GM20000 (cell line): ENCODE measurements at places on chromosomes 7 and 10.

- DNase-seq: no peak
Observed at GRCh38 chr10:67487906-67488619, 207.9 kb downstream of the CTNNA3 start.

DNA sequence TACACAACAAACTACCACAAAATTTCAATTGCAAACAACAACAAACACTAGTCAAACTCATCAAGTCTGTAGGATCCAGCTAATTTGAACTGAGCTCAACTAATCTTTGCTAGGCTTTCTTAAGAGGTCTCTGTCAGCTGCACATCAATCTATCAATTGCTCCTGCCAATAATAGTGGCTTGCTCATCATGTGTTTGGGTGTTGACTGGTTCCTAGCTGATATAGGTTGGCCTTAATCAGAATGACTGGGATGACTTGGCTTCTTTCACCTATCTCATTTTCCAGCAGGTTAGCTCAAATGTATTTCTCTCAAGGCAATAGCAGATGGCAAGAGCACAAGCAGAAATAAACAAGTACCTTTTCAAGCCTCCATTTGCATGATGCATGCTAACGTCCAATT is 370.3 kb upstream of the NFE2L3 start:
- DNase-seq: no peak

DNA sequence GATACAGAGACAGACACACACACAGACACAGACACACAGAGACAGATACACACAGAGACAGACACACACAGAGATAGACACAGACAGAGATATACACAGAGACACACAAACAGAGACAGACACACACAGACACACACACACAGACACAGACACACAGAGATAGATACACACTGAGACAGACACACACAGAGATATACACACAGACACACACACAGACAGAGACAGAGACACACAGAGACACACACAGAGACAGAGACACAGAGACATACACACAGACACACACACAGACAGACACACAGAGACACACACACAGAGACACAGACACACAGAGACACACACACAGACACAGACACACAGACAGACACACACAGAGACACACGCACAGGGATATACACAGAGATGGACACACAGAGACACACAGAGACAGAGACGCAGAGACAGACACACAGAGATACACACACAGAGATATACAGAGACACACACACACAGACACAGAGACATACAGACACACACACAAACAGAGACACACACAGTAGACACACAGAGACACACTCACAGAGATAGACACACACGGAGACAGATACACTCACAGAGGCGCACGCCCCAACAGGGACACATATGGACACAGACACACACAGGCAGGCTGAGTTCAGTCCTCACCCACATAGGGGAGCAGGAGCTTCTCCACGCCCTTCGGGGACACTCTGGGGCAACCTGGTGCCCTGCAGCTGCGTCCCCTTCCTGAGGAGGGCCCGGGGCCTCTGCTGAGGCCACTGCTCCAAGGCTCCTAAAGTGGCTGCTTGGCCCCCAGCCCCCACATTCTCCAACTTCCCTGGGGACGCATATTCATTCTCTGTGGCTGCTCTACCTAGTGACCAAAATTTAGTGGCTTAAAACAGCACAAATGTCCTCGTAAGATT is 10.3 kb upstream of the PPP2R2D start:
- no peak for DNase-seq

DNA sequence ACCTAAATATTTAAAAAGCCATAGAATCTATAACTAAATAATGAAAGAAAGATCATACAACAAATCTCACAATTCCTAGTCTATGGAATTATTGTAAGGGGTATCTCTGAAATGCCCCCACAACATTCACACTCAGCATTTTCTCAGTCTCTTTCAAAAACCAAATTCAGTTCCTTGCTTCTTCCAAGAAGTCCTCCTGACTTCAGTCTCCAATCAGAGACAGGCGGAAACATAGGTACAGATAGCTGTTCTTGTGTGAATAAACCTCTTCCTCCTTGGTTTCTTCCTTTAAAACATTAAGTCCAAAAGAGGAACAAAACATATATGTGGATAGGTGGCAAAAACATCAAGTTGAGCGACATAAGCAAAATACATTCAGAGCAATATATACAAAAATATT is 13.9 kb upstream of the FBXW4 start:
- DNase-seq: no peak

GRCh38 chr7:53776323-53776722 is 740.9 kb downstream of the POM121L12 start:
- DNase-seq: no peak

DNA sequence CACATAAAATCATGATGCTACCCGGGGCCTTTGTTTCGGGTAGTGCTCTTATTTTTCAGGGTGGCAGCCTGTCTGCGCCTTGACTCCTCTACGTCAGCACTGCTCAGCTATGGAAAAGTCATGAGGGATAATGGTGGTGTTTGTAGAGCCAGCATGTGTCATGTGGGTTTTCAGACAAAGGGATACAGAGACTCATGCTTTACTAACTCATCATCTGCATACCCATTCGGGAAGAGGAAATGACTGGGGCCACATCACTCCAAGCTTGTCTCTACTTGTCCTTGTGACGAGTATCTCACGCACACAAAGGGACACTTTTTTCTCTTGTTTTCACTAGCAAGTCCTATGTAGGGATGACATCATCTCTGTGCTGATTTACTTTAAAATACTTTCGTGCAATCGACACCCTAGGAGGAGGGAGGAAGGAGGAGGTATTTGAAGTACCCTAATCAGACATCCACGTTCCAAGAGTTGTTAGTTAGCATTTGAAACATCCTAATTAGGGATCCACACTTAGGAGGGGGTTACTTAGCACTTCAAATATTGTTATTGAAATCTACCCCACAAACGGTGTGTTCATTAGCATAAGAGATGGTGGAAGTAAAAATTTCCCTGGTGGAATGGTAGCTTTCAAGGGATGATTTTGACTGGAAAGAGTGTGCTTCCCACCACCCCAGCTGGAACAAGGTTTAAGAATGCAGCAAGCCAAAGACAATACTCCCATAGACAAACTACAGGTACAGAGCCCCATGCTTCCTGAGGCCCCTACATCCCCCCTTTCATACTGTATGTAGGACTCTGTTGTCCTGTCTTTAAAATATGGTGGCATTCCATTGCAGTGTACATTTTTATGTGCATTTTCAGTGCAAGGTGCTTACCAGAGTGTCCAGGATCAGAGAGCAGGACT is 52.0 kb downstream of the THNSL1 start:
- DNase-seq: no peak

DNA sequence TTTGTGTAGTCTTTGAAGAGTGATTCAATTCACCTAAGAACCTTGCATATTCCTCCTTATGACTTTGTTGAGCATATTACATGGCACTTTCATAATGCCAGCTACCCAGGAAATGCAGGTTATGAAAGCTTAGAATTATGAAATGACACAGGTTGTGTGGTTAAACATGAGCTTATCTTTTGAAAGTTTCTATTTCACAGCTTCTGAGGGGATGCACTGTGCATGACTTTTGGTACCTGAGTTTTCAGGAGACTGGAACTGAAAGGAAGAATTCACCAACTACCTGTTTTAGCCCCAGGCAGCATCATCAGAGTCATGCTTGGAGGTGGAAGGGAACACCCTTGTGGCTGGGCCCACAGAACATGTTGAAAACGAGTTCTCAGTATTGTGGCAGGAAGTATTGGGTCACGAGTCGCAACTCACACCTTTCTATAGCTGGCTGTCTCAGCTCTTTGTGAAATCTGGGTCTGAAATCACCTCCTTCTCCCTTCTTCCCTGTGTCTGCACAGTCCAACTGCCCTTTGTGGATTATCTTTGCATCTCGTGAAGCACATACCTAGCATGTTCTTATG is 228.2 kb downstream of the PTEN start:
- DNase-seq: peak; percentile 72

DNA sequence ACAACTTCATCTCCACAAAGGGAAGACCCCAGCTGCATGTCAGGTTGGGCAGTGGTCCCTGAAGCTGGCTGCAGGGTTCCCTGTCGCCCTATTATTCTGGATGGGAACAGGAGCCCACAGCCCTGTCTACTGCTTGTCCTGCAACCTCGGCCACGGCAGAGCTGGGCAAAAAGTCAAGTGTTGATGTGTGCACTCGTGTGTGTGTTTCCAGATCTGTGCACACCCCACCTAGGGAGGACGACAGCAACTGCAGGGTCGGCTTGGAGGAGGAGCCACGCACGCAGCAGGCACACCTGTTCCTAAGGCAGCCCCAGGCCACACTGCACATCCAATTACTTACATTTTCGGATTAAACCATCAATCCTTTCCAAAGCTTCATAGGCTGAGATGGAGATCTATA is 23.6 kb downstream of the PITRM1 start:
- no peak for DNase-seq

DNA sequence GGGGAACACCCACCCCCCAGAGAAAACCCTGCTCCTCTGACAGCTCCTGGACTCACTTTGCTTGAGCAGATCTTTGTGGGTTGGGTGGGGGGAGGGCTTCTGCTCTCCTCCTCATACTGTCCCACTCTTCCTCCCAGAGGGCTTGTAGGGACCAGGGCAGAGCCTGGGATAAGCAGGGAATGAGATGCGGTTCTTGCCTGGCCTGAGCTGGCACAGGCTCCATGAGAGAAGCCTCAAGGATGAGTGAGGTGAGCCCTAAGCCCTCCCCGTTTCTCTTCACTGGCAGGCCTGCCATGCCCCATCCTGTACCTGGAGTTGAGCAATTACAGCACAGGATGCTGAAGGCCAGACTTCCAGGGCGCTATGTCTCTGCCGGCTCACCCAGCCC is 134.7 kb downstream of the ADAM12 start:
- DNase-seq: no peak

DNA sequence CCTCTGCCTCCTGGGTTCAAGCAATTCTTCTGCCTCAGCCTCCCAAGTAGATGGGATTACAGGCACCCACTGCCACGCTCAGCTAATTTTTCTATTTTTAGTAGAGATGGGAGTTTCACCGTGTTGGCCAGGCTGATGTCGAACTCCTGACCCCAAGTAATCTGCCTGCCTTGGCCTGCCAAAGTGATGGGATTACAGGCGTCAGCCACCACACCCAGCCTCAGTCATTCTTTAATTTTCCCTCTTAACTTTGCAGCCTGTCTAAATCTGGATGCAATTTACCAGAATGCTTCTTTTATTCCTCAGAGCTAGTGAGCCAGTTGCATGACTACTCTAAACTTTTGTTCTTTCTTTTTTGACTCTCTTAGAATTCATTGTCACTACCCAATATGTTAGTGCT is 90.5 kb upstream of the CSTF2T start:
- no peak for DNase-seq

DNA sequence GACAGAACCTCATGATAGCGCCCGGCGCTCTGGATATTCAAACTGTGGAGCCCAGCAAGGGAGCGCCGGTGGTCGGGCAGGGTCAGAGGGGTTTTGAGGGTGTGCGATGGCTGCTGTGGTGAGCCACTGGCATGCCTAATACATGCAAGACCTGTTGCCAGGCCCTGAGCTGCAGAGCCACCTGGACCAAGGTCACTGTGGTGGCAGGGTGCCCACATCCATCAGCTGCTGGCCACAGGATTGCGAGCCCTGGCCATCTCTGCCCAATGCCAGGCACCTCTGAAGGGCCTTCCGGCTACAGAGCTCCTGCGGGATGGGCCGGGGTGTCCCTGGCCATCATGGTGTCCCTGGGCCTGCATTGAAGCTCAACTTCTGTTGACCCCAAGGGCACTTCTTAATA is 123.0 kb upstream of the TNRC18 start:
- no peak for DNase-seq

DNA sequence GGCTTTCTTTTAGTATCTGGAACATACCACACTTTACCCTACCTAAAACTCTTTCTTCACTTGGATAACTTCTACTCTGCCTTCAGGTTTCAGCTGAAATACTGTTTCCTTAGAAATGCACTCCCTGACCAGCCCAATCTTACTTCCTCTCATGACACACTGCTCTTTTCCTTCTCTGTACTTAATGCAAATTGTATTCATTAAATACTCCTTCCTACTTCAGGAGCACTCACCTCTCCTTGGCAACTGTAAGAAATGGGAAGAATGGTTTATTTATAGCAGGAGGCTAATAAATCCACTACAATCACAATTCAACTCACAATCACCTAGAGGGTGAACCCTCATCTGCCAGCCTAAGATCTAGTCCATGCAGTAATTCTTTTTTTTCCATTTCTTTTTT is 15.2 kb downstream of the ZCWPW1 start:
- DNase-seq: no peak

DNA sequence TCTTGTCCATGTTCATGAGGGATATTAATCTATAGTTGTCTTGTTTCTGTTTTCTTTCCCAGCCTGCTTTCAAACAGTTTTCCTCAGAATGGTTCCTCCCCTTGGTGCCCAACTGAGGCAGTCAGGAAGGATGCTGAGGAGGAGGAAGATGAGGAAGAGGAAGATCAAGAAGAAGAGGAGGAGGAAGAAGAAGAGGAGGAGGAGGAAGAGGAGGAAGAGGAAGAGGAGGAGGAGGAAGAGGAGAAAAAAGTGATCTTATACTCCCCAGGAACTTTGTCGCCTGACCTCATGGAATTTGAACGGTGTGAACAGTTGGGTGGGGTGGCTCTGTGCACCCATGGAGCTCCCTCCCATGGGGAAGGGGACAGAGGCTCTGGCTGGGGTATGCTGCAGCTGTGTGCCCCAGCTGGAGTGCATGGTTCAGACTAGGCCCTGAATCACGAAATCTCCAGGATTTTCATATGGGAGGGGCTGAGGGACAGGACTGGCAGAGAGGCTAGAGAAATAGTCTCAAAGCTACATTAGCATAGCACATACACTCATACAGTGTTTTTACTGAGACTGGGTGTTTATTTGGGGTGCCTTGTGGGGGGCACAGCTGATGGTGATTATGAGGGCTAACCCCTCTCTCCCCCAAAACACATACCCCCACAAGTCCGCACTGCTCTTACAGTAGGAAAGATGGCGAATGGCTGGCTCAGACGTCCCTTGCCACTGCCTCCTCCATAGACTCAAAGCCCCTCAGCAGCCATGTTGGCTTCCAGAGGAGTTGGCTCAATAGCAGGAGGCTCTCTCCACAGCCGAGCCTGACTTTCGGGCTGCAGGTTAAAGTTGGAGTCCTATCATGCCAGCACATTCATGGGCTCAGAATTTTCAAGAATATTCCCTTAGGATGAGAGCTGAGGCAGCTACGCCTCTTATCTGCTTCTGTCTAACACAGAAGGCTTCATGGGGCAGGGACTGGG is 11.9 kb downstream of the STRA8 start:
- no peak for DNase-seq

- no peak for DNase-seq
Observed at GRCh38 chr7:338295-339061, 48.5 kb downstream of the FOXL3 start.

- no peak for DNase-seq
Observed at GRCh38 chr10:60446851-60447250, 57.2 kb upstream of the ANK3 start.

GRCh38 chr10:47165168-47165710 is 134.8 kb upstream of the GDF10 start:
- no peak for DNase-seq
